Right lobe of liver (tissue), 6 donors: ENCODE measurements at places on chromosomes 5 and 9. TPM values are rescaled to one million over a fixed set of nuclear protein-coding genes. Genes with fewer than 3 reads are reported as not detected.
A peak's percentile ranks its signal among the peaks of the same experiment; 100 is the strongest.

The FCN1 gene
- total RNA-seq: 1.4 TPM

The ECPAS gene
- total RNA-seq: 52.8 TPM

The KIF12 gene
- total RNA-seq: 11.6 TPM

GRCh38 chr5:50647726-50648125 lies 18.7 kb upstream of the PARP8 start:
- DNase-seq: no peak

DNA sequence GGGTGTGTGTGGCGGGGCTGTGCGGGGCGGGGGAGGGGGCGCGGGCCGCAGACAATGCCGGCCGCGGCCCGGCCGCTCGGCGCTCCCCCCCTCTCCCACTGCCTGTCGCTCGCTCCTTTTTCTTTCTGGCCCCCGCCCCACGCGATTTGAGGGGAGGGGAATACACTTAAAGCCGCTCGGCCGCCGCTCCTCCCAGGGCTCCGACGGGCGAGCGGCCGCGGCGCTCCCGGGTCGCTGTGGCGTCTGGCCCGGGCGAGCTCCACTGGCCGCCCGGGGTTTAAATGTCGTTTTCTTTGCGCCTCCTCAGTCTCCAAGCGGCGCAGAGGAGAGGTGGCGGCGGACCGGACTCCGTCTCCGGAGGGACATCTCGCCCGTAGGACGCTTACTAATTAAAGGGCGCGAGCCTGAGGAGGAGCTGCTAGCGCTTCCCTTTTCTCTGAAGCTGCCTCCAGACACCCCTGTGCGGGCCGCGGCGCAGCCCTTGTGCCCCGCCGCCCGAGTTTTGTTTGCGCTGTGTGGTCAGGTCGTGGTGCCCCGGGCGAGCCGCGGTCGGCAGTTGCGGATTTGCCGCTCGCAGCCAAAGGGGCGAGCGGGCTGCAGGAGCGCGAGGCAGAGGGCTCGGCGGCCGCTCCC lies 1.4 kb downstream of the ZSWIM6 start:
- DNase-seq: peak; percentile 70

- DNase-seq: no peak
Observed at GRCh38 chr5:61286446-61287132, 45.5 kb upstream of the ZSWIM6 start.

- DNase-seq: no peak
Observed at GRCh38 chr5:174245516-174246075, 200.1 kb downstream of the NSG2 start.

GRCh38 chr5:54669285-54669684 lies 151.7 kb downstream of the SNX18 start:
- DNase-seq: no peak

- peak; percentile 83 for DNase-seq
Observed at GRCh38 chr9:89603767-89604665, 796 bp upstream of the GADD45G start.

- DNase-seq: no peak
Observed at GRCh38 chr9:115374724-115375268, 256.8 kb upstream of the TNC start.

DNA sequence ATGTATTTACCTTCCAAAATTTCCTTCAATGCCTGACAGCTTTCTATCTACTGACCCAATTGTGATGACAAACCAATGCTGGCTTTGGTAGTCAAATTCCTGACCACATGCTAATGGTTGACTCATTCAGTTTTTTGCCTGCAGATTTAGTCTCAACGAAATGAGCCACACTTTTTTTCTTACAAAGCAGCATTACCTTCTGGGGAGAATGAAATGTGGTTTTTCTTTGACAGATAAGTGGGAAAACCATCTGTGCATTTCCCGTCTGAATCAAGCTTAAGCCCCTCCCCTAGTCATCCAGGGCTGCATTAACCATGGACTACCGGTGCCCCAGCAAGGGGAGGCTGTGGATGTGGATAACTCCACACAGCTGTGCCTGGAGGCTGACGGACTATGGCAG lies 99.6 kb upstream of the TAF11L2 start:
- no peak for DNase-seq
